ENCODE measurements at places on chromosomes 5 and 9. TPM values are rescaled to one million over a fixed set of nuclear protein-coding genes. Genes with fewer than 3 reads are reported as not detected.

DNA sequence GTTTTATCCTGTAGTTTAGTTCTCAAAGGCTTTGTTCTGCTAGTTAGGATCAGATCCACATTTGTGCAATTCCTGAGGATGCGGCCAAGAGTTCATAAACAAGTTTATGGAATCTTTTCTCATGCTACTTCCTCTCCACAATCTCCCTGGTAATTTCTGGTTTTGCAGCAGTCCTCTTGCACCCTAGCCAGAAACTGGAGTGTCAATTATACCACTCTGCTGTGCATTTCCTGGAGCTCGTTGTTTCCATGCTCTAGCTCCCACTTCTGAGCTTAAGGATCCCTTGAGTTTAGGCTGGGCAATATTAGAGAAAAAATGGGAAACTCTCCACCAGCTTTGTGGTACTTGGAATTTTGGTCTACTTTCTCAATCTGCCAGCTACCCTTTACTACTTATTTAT lies 474.7 kb downstream of the DIRAS2 start:
- DNase-seq, result no peak
- no peak overlapping the region for H3K27ac ChIP-seq
- H3K36me3 ChIP-seq, result no peaks in the 10 kb centered on the region
- no peaks in the 10 kb centered on the region for H3K27me3 ChIP-seq
- H3K4me1 ChIP-seq, result no peaks in the 10 kb centered on the region
- no peak overlapping the region for H3K4me3 ChIP-seq

GRCh38 chr9:82212885-82213284 lies 224.3 kb downstream of the SPATA31D1 start:
- H3K36me3 ChIP-seq, result no peaks in the 10 kb centered on the region
- no peaks in the 10 kb centered on the region for H3K4me1 ChIP-seq
- no peaks in the 10 kb centered on the region for H3K27me3 ChIP-seq
- no peak overlapping the region for H3K27ac ChIP-seq

GRCh38 chr5:171897231-171897630 lies 109.2 kb downstream of the FBXW11 start:
- peaks cover 44% of the 10 kb centered on the region for H3K4me1 ChIP-seq
- no peak overlapping the region for H3K4me3 ChIP-seq
- no peak for DNase-seq
- no peaks in the 10 kb centered on the region for H3K36me3 ChIP-seq
- no peaks in the 10 kb centered on the region for H3K27me3 ChIP-seq

DNA sequence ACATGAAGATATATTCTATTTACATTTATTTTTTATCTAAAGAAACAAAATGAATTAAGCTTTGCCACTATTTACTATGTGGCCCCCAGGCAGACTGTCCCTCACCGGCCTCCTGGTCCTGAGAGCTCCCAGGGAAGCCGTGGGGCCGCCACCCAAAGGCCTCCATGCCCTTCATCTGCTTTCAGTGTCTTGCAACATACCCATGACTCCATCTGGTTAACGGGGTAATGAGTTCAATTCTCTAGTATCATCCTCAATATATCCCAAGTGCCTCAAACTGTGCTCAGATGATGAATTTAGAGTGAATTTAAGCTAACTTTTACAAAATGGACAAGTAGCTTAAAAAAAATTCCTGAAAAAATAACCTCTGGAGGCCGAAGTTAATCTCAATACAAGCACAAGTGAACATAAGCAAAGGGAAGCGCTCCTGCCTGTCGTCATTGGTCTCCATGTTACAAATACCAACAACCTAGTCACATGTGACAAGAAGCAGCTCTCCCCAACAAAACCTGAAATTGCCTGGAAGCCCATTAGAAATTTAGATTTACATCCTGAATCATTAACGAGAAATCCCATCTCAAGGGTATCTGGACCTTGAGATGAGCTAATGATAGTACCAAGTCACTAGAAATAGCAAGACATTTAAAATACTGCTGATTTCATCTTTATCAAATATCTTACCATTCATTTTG lies 26.1 kb downstream of the DAP start:
- peaks cover 17% of the 10 kb centered on the region for H3K36me3 ChIP-seq
- peaks cover 19% of the 10 kb centered on the region for H3K4me1 ChIP-seq
- H3K4me3 ChIP-seq, result no peak overlapping the region

DNA sequence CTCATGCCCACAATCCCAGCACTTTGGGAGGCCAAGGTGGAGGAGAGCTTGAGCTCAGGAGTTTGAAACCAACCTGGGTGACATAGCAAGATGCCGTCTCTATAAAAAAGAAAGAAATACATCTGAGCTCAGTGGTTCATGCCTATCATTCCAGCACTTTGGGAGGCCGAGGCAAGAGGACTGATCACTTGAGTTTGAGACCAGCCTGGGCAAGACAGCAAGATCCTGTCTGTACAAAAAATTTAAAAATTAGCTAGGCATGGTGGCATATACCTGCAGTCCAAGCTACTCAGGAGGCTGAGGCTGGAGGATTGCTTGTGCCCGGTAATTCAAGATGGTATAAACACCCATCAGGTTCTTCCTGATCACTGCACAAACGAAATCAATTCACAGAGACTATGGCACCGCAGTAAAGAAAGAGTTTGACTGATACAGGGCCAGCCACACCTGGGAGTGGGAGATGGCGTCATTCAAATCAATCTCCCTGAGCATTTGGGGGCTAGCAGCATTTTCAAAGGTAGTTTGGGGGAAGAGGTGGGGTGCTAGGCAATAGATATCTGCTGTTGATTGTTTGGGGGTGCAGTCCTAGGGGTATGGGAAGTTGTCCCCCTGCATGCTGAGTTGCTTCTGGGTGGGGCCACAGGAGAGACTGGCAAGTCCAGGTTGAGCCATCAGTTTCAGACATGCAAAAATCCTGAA lies 169.2 kb downstream of the TTC39B start:
- no peak for DNase-seq
- no peak overlapping the region for H3K4me3 ChIP-seq
- H3K4me1 ChIP-seq, result peaks cover 14% of the 10 kb centered on the region
- H3K36me3 ChIP-seq, result no peaks in the 10 kb centered on the region
- H3K27me3 ChIP-seq, result no peaks in the 10 kb centered on the region
- H3K27ac ChIP-seq, result no peak overlapping the region

DNA sequence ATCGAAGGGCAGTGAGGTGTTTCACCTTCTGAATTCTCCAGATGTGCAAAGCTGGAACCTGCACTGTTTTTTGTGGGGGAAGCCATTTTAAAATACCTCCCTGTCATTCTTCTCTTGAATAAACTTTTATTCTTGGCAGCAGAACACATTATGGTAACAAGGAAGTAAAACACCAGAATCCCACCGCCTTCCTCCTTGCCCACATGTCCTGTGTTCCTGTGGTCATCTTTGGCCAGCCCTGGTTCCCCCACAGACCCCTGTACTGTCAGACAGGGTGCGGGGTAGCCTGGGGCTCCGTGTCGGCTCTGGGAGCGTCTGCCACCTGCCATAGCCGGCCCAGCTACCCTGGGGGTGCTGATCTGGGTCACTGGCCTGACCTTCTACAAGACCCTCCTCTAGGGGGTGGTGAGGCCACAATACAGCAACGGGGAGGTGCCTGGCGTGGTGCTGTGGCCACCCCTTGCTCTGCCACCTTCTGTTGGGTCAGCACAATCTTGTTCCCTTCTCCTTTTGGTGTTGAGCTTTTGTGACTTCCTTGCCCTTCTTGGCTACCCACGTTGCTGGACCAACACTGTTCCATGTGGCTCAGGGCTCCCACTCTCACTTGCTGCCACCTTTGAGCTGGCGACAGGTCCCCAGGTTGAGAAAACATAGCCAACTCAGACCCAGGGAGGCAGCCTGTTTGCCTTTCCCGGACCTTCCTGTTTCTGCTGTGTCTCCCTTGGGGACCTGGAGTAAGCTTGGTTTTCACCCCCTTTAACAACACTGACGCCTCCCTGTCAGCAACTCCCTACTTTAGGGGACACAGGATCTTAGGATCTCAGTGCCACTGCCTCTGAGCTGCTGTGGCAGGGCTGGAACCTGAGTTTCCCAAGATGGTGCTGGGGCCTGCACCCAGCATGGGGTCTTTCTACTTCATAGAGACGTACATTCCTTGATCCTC lies 4.8 kb downstream of the WNK2 start:
- no peak overlapping the region for H3K27ac ChIP-seq
- no peaks in the 10 kb centered on the region for H3K36me3 ChIP-seq
- peaks cover 15% of the 10 kb centered on the region for H3K27me3 ChIP-seq
- no peaks in the 10 kb centered on the region for H3K4me1 ChIP-seq

GRCh38 chr5:159638954-159639559 lies 277.2 kb upstream of the ADRA1B start:
- no peak overlapping the region for H3K27ac ChIP-seq
- no peaks in the 10 kb centered on the region for H3K36me3 ChIP-seq
- DNase-seq, result no peak
- H3K4me3 ChIP-seq, result no peak overlapping the region

GRCh38 chr5:94694671-94695070 lies 76.2 kb downstream of the SLF1 start:
- H3K27ac ChIP-seq, result no peak overlapping the region
- no peak overlapping the region for H3K4me3 ChIP-seq
- no peak for DNase-seq
- H3K27me3 ChIP-seq, result no peaks in the 10 kb centered on the region
- H3K36me3 ChIP-seq, result peaks cover 2% of the 10 kb centered on the region

GRCh38 chr5:13218518-13218917 lies 726.0 kb downstream of the DNAH5 start:
- no peak overlapping the region for H3K27ac ChIP-seq
- H3K4me1 ChIP-seq, result no peaks in the 10 kb centered on the region
- H3K4me3 ChIP-seq, result no peak overlapping the region
- DNase-seq, result no peak
- H3K36me3 ChIP-seq, result no peaks in the 10 kb centered on the region

GRCh38 chr9:107866711-107867311 lies 377.2 kb upstream of the KLF4 start:
- no peak overlapping the region for H3K4me3 ChIP-seq
- no peaks in the 10 kb centered on the region for H3K4me1 ChIP-seq
- DNase-seq, result no peak
- no peaks in the 10 kb centered on the region for H3K36me3 ChIP-seq
- H3K27ac ChIP-seq, result no peak overlapping the region

- no peak overlapping the region for H3K4me3 ChIP-seq
- H3K36me3 ChIP-seq, result no peaks in the 10 kb centered on the region
- H3K4me1 ChIP-seq, result no peaks in the 10 kb centered on the region
- no peak for DNase-seq
- peaks cover 13% of the 10 kb centered on the region for H3K27me3 ChIP-seq
Measured at GRCh38 chr5:64671678-64672077, 18.6 kb upstream of the SHISAL2B start.

GRCh38 chr5:98443881-98444280 lies 329.6 kb upstream of the RGMB start:
- H3K27me3 ChIP-seq, result no peaks in the 10 kb centered on the region
- no peaks in the 10 kb centered on the region for H3K36me3 ChIP-seq
- no peak for DNase-seq
- H3K27ac ChIP-seq, result no peak overlapping the region
- no peaks in the 10 kb centered on the region for H3K4me1 ChIP-seq
- no peak overlapping the region for H3K4me3 ChIP-seq

GPR150 gene
- total RNA-seq, result 1.1 TPM

GRCh38 chr9:133514460-133515239 lies 10.1 kb downstream of the MYMK start:
- H3K4me3 ChIP-seq, result no peak overlapping the region
- H3K36me3 ChIP-seq, result no peaks in the 10 kb centered on the region
- DNase-seq, result no peak
- H3K4me1 ChIP-seq, result peaks cover 2% of the 10 kb centered on the region

ADAMTSL2 gene
- total RNA-seq, result 0.17 TPM

DEPDC1B gene
- total RNA-seq, result 34.5 TPM

GNA14 gene
- total RNA-seq, result not detected

DNA sequence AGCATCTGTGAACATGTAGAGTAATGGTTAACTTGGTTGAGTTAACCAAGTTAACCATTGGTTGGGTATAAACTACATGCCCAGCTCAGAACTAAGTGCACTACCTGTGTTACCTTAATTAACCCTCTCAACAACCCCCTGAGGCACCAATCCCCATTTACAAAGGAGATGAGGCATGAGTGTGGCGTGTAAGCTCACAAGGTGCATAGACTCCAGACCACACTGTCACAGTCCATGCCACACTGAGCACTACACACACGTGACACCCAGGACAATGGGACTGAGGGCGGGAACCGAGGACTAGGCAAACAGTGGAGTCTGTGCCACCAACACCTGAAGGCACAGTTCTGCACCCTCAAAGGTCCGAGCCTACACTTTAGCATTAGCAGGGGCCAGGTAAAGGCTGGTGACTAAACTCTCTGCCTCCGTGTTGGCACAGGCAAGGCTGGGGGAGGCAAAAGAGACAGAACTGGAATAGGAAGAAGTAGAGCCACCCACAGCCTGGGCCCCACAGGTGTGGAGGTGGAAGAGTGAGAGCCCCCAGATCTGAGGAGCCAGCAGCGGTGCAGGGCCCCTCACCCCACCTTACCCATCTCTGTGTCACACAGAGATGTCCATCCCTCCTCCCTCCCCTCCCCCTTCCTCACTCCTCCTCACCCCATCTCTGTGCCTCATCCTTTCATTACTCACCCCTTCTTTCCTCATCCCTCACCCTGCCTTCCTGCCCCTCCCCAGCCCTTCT lies 2.2 kb upstream of the DNAJB5 start:
- no peak overlapping the region for H3K27ac ChIP-seq
- DNase-seq, result peak; percentile 20
- H3K36me3 ChIP-seq, result no peaks in the 10 kb centered on the region
- H3K4me3 ChIP-seq, result peak overlapping the region; percentile 39

DNA sequence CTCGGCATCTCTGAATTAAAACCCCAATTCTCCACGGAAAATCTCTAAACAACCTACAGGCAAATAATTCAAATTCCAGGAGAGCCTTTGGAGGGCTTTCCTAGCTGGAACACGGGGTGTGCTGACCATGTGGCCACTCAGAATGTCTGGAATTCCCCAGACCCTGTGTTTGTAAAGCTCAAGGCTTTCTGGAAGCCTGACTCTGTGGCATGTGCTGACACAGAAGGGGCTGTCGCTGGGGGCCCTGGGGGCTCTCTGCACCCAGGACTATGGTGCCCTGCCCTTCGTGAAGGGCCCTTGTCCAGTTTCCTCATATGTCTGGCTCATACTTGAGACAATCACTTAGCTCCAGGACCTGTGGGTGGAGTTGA lies 29.0 kb upstream of the BOD1 start:
- no peaks in the 10 kb centered on the region for H3K4me1 ChIP-seq
- peaks cover 15% of the 10 kb centered on the region for H3K27me3 ChIP-seq

- no peak for DNase-seq
- no peak overlapping the region for H3K4me3 ChIP-seq
- H3K27me3 ChIP-seq, result peaks cover 17% of the 10 kb centered on the region
- H3K4me1 ChIP-seq, result no peaks in the 10 kb centered on the region
Measured at GRCh38 chr9:114061830-114062474, 16.1 kb downstream of the AMBP start.

DNA sequence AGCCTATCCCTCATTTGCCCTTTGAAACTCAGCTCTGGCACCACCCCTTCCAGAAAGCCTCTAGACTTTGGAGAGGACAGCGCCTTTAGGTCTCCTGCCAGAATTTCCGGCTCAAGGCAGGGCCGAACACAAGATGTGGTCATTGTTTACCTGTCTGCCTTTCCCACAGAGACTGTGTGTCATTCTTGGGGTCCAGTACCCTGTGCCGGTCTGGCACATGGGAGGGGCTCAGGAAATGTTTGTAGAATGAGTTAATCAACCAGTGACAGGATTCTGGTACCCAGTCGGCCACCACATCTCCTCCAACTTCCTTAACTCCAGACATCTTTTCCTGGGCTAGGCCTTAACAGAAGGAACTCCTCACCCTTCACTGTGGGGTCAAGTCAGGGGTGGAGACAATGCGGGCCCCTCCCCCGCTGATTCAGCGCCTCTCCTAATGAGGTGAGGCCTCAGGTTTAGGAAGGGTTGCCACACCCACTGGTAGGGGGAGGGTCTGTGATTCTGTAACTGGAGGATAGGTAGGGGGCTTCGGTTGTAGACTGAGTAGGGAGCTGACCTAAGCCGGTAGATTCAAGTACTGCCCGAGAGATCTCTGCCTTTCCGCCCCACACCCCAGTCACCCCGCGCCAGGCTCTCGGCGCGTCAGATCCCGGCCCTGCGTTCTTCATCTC lies 29.3 kb downstream of the PCDH1 start:
- H3K27me3 ChIP-seq, result peaks cover 6% of the 10 kb centered on the region
- peaks cover 23% of the 10 kb centered on the region for H3K4me1 ChIP-seq
- peak overlapping the region; percentile 89 for H3K4me3 ChIP-seq
- no peaks in the 10 kb centered on the region for H3K36me3 ChIP-seq
- peak; percentile 46 for DNase-seq

Data from activated T-cell treated with anti-CD3 and anti-CD28 coated beads, Interleukin-2, amount 50 U/mL, for 72 hours (primary cell).